ENCODE measurements at places on chromosomes 6 and 20.

GRCh38 chr6:318243-318890 is 26.1 kb downstream of the DUSP22 start:
- DNase-seq: no peak

DNA sequence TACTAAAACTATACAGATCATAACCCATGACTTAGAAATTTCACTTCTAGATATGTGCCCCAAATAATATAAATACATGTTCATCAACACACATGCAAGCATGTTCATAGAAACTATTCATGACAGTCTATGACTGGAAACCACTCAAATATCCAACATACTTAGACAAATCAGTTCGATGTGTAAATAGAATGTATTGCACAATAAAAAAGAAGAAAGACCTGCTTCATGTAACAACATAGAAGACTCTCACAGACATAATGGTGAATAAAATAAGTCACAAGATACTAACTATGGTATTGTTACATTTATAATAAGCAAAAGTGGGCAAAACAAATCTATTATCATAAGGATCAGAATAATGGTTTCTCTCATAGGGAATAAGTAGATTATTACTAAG is 163.5 kb upstream of the THBS2 start:
- no peak for DNase-seq

GRCh38 chr6:40499215-40499614 is 87.9 kb downstream of the LRFN2 start:
- DNase-seq: no peak

- DNase-seq: no peak
These were observed 31.4 kb upstream of the FBXO9 start for GRCh38 chr6:53033764-53034163.

GRCh38 chr20:38840894-38841470 is 35.5 kb downstream of the PPP1R16B start:
- DNase-seq: no peak

DNA sequence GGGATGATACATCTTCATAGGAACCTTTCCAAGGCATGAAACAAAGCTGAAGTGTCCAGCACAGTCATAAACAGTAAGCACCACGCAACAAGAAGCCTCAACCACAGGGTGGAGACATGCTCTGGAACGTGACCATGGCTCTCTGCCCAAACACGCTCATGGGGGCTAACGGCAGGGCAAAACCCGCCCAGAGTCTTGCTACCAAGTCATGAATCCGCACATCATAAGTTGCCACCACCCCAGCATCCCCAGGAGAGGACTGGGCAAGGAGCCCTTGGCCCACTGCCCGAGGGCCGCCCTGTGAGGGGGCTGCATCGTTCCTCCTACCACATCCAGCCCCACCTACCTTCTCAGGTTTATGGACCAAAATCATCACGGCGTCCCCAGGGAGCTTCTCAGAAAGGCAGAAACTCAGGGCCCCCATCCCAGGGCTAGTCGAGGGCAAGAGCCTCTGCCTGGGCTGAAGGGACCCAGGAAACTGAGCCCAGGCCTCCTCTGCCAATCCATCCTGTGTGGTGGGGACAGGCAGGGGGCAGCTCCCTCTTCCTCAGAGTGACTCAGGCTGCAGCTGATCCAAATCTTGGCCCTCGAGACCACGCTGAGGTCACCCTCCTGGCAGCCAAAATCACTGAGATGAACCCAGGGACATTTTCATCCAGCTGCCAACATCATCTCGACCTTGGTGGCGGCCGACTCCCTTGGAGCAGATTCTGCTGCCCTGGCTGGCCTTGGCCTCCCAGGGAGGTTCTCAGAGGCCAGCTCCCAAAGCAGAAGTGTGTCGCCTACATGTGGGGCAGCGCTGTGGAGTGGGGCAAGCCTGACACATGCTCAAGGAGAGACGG is 42.6 kb downstream of the BMP7 start:
- DNase-seq: no peak

GRCh38 chr6:23951691-23952090 is 174.3 kb upstream of the NRSN1 start:
- no peak for DNase-seq

DNA sequence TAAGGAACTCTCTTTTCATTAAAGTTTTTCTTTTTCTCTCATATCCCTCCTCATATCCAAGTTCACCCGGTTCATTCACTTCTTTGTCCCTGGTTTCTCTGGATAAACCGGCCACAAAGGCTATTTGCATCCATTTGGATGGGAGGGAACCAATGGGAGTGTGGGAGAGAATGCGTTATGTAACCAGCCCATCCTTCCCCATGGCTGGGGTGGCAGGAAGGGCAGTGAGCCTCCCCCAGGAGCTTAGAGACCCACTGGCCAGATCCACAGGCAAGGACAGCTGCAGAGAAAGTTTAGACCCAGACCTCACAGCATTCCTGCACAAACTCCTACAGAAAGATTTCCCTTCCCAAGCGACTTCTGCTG is 10.7 kb downstream of the CASS4 start:
- DNase-seq: no peak

DNA sequence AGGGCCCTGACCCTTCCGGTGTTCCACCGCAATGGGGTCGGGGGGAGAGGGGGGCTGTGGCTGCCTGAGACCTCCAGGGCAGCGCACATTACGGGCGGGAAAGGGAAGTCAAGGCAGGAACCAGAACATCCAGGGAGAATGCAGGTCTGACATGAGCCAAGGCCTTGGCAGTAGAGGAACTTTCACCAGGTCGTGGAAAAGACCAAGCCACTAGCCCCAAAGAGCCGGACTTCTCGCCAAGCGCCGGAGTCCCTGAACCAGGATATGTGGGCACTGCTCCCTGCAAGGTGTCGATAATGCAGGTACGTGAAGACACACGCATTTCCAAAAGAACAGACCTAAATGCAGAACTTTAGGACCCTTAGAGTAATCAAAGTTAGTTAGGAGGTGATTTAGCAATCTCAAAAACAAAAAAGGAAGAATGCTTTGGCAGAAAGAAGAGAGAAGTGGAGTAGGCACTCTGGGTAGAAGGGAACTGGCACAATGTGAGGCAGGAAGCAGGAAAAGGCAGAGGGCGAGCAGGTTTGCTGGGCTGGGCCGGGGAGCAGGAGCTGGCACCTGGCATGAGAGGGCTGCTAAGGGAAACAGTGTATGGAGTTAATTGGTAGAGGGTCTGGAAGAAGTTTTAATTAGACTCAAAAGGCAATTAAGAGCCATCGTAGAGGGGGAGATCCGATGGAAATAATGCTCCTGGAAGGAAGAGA is 14.3 kb downstream of the POU3F2 start:
- no peak for DNase-seq

GRCh38 chr20:63500902-63501817 is 2.3 kb upstream of the EEF1A2 start:
- DNase-seq: no peak

DNA sequence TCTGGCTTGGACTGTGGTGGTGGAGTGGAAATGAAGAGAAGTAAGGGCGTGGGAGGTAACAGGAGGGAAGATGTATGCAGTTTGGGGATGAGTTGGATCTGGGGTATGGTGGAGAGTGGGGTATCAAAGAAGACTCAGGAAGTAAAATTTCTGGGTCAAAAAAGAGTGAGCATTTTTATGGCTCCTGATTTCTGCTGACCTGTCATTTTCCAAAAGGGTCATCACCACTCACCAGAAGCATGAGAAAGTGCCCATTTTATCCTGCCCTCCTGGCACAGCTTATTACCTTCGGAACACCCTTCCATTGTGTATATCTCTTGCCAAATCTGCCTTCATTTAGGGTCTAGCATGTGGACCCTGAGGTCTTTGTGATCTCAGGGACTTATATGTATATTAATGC is 17.3 kb downstream of the TOX2 start:
- no peak for DNase-seq

- no peak for DNase-seq
These were observed 46.9 kb downstream of the OSTM1 start for GRCh38 chr6:108027594-108027993.

DNA sequence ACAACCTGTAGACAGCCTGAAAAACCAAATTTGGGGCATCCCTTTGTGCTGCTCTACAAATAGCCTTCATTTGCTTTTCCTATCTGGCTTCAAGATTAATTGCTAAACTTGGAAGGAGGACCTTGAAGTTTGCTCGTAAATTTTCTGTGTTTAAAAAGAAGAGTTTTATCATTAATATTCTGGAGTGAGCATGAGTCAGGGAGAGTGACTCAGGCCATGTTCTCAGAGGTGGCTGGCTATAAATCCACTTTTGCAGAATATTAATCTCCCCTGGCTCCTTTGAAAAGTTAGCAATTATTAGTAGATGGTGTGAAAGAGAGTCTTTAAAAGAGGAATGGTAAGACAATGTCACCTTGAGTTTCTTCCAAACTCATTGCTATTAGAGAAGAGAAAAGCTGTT is 91.0 kb downstream of the ANKEF1 start:
- DNase-seq: no peak

GRCh38 chr20:41746635-41747034 is 128.5 kb upstream of the CHD6 start:
- no peak for DNase-seq

DNA sequence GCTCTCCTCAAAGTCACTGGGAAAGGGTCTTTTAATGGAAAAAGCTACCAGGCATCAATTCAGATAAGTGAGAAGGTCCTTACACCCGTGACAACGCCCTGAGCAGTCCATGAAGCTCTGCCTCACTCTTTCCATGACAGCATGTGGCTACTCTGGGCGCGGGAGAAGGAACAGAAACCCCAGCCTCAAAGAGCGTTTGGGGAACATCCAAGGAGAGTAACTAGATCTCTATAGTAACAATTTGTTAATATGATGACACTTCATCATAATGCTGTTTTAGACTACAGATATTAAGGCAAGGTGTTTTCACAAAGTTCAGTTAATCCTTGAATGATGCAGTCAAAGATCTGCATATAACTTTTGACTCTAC is 55.2 kb downstream of the KIF6 start:
- DNase-seq: no peak

DNA sequence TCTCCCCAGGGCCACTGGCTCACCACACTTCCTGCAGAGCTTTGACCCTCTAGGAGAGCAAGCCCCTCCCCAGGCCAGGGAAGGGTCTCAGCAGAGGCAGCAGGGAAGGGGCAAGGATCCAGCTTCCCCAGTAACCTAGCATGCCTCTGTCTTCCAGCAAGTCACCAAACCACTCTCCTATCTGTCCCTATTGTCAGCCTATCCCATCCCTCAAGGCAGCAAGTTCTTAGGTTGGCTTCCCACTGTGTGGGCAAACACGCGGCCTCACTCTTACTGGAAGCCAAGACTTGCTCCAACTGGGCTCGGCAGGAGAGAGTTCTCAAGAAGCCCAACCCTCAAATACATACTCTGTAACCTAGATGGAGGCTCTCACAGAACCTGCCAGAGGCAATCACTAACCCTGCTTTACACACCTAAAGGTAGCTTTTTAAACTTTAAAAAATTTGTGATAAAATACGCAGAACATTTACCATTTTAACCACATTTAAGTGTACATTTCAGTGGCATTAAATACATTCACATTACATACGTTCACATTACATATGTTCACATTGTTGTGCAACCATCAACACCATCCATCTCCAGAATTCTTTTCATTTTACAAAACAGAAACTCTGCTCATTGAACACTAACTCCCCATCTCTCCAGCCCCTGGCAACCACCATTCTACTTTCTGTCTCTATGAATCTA is 58.5 kb downstream of the MRPL14 start:
- DNase-seq: no peak

DNA sequence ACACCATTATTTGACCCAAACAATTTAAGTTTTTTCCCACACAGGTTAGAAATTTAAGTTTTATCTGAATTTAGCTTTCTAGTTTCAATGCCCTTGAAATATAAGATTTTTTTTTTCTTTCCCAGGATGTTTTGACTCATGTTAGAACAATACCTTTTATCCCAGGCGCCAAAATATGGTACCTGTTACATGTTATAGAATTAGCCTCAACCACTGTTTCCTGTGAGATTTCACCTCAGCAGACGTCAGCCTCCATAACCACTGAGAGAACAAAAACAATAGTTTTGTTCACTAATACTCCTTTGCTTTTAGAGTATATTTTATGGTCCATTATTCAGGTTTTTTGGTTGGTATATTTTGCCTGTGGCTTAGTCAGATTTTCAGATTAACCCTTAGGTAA is 302.9 kb downstream of the CDKAL1 start:
- DNase-seq: no peak

GRCh38 chr6:22372922-22373321 is 76.1 kb upstream of the PRL start:
- DNase-seq: no peak

GRCh38 chr6:435441-436307 is 44.1 kb downstream of the IRF4 start:
- no peak for DNase-seq

DNA sequence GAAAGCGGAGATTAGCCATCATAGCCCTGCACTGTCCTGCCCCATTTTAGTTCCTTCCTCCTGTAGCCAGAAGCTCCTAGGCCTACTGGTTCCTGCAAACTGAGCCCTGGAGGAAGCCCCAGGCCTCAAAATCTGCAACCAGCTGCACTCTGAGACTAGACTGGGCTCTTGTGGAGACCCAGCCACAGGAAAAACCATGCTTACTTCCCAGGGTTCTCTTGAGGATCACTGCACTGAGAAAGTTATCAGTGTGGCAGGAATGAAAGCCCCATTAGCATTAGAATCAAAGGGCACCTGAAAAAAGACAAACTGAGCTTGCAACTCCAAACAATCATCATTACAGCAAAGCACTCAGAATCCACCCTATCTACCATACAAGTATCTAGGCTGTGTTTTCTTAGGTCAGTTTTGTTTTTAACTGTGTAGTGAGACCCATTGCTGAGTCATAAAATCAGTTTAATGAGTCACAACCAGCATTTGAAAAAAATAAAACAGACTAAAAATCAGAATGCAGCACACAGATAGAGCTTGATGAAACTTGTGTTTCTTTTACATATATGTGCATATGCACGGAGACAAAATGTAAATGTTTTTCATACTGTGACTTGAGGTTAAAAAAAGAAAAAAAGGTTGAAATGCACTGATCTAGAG is 91.0 kb downstream of the UNC5CL start:
- DNase-seq: no peak

DNA sequence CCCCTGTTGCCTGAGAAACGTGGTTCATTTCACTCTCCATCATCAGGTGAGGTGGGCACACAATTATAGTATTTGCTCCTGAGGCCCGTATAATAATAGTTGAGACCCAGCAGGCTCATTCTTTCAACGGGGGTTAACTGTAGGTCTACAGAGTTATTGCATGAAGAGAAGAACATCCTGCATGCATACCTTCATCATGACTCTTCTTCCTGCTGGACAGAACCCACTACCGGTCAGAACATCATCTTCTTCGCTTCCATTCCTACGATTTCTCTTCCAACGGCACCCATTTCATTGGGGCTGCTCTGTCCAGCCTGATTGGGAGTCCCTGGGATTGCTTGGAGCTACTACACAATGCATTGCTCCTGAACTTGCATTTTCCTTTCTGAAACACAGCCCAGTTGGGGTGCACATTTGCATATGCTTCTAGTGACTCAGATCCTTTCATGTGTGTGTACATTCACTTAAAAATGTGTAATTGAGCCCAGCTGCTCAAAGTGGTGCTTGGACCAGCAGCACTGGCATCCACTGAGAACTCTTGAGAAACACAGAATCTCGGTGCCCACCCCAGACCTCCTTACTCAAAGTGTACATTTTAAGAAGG is 57.4 kb downstream of the SLC24A3 start:
- no peak for DNase-seq

- no peak for DNase-seq
These were observed 117.5 kb upstream of the QKI start for GRCh38 chr6:163296835-163297519.

- no peak for DNase-seq
These were observed 102.4 kb downstream of the F13A1 start for GRCh38 chr6:6217855-6218758.

- no peak for DNase-seq
These were observed 11.6 kb downstream of the YWHAB start for GRCh38 chr20:44897133-44897532.
